ENCODE measurements at places on chromosomes 5 and 9.

DNA sequence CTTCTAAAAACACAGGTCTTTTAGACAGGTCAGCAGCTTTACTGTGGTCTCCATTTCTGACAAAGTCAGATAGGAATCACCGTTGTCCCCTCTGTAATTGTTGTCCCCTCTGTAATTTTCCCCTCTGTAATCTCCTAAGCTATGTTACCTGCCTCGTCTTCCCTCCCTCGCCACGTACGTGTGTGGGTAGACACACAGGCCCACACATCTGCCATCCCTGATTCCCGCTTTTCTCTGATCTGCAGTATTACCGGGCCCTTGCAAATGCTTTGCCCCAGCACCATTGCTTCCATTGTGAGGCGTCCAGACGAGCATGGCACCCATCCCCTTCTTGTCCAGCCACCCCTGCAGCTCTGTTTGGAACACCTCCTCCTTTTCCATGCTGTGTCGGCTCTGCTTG lies 45.0 kb upstream of the POMT1 start:
- no peak for DNase-seq

- no peak for DNase-seq
Measured at GRCh38 chr5:55649963-55650362, 62.2 kb downstream of the SLC38A9 start.

DNA sequence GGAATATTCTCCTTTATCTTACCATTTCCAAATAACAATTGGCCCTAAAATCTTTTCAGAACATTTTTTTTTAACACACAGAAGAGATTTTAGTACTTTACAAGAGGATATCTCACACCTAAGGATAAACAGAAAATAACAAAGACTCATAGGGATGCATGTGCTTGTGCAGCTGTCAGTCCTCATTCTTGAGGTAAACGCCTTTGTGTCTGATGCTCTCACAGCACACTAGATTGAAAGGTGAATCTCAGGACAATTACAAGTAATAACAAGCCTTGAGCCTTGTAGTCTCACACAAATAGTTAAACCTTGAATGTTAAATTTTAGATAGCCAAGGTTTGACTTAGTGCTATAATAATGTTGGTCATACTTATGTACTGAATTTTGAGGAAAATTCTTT lies 439.2 kb downstream of the PTPRD start:
- no peak for DNase-seq

DNA sequence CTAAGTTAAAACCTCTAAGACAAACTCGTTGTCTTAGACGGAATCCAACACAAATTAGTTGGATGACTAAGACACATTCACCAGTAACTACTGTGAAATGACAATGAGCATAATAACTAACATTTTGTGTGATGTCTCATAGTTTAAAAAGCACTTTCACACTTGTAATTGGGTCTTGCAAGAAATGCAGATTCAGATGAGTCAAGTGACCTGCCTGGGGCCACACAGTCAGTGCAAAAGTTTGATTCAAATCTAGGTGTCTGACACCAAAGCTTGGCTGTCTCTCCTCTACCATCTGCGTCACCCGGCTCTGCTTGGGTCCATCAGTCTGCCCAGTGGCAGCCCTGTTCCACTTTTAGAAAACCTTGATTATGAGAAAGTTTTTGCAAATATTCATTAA lies 143.7 kb downstream of the TTLL11 start:
- DNase-seq, result no peak

DNA sequence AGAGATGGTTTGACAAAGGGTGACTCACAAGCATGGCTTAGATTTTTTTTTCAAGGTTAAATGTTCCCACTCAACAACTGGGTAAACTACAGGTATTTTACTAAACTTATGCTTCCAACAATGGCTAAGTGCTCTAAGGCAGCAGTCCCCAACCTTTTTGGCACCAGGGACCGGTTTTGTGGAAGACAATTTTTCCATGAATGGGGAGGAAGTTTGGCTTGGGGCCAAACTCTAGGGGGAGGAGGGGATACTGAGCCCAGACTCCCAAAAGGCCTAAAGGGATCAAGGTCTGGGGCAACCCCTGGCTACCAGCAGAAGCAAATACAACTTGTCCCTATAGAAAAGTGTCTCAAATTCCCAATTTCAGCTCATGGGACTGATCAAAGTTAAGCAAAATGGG lies 32.0 kb upstream of the HSD17B3 start:
- no peak for DNase-seq

DNA sequence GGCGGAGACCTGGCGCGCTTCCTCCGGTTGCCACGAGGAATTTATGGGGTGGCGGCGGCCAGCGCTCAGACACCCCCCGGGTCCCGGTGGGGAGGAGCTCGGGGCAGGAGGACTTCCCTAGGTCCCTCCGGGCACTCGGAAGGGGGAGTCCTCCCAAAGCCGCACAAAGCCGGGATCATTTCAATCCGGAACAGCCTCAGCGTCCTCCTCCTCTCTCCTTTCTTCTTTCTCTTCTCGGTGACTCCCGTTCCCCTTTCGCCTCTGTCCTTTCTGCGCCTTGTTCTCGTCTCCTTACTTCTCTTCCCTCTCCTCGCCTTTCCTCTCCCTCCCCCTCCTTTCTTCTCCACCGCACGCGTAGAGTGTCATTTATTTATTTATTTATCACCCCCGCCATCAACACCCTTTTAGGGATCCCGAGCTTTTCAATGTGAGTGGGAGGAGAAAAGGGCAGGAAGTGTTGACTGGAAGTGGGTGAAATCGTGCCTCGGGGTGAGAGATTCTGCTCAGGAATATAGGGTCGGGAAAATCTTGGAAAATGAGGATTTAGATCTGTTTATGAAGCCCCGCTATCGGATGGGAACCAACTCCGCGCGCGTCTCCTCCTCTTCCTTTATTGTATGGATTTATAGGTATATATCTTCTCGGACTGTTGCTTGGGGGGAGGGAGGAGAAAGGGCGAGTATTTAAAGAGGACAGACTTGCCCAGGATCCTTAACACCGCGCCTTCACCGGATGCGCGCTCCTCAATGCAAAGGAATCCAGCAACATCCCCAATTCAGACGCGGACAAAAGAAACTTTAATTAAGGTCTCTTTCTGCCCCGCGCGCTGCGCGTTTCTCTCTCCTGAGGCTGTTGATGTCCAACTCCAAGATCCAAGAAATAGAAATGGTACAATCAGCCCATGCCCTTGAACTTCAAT lies 2.0 kb upstream of the ZNF462 start:
- DNase-seq, result no peak

DNA sequence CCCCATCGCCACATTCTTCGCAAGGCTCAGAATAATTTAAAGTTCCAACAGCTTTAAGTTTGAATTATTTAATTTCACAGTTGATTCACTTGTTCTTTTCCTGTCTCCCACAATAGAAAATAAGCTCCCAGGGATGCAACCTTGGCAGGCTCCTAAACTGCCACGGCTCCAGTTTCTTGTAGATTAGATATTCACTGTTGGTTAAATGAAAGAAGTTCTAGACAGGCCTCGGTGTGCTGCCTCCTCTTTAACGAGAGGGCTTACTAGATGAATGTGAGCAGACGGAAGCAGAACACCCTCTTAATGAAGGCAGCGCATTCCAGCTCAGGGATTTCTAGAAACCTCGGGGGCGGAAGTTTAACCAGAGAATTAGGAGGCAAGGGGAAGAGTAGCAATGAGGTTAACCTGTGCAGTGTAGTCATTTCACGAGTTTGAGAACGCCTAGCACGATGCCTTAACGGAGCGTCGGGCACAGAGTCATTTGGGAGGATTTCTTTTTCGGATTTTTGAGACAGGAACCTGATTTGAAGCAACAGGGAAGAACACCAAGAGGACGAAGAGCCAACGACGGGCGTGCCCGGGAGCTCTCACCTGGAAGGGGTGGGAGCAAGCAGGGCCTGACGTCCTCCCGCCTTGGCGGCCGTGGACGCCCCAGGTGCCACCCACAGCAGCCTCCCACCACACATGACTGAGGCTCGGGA lies 637 bp upstream of the SMC5 start:
- DNase-seq, result no peak

- no peak for DNase-seq
Measured at GRCh38 chr9:16363073-16363781, 507.2 kb downstream of the BNC2 start.

DNA sequence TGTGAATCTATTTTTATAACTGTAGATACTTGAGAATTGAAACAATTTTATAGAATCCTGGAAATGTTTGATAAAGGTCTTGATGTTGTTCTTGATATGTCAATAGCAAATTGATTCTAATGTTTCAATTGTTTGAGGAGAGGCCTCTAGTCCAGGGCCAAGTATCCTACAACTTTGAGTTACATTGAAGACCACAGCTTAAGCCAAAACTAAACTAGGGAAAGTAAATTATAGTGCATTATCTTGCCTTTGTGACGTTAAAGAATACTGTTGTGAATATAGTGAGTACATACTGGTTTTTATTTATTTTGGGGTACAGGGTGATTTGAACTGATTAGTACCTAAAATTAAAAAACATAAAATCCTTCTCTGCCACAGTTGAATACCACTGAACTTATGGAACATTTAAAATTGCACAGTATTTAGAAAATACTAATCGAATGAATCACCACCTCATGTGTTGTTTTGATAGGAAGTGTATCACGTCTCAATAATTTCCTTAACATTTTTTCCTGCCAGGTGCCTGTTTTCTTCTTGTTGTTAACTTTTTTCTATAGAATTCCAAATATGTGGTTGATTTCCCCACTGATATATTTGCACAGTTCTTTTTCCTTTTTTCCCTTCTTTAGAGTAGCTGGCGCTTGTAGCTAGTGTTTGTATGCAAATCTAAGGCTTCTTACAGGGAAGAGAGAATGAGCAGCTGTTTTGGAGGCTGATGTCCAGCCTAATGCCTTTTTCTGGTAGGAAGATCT lies 12.5 kb downstream of the ARHGEF28 start:
- no peak for DNase-seq

DNA sequence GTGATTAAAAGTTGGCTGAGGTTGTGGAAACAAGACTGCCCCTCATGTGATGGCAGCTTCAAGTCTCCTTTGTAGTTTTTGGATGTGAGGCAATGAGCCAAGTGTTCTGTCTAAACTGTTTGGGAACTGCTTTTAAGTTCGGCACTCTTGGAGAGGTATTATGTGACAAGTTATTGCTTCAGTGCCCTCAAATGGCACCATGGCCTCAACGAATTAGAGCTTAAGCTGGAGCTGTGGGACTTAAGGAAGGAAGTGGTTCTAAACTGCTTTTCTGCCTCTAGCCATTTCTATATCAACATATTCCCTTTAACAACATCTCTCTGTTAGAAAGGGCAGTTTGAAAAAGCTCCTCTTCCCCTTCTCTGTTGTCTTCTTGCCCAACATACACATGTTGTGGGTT lies 227.7 kb downstream of the RFK start:
- no peak for DNase-seq

- no peak for DNase-seq
Measured at GRCh38 chr9:119033596-119033995, 335.6 kb downstream of the BRINP1 start.
